ENCODE measurements at places on chromosomes 4 and X. TPM values are rescaled to one million over a fixed set of nuclear protein-coding genes. Genes with fewer than 3 reads are reported as not detected.

Gene TMPRSS11A
- polyA plus RNA-seq: not detected

Gene REST
- 8.9 TPM for polyA plus RNA-seq

Gene ADAM29
- not detected for polyA plus RNA-seq

Gene PSAPL1
- polyA plus RNA-seq: not detected

Gene AKAP14
- not detected for polyA plus RNA-seq

Gene PNCK
- polyA plus RNA-seq: 1.0 TPM

Gene MXRA5
- polyA plus RNA-seq: 0.07 TPM

Gene RLIM
- polyA plus RNA-seq: 13.9 TPM

Gene XG
- polyA plus RNA-seq: 0.87 TPM

Gene VCX3A
- polyA plus RNA-seq: not detected

Gene MAGEA10
- polyA plus RNA-seq: not detected

Gene TRIM75
- not detected for polyA plus RNA-seq

Gene GAGE12E
- not detected for polyA plus RNA-seq
